Sciatic nerve (tissue), 2 donors: ENCODE measurements at places on chromosomes 11 and 22. TPM values are rescaled to one million over a fixed set of nuclear protein-coding genes. Genes with fewer than 3 reads are reported as not detected.

The FERMT3 gene
- total RNA-seq, result 20.7 TPM

The RASSF10 gene
- total RNA-seq, result 0.27 TPM

GRCh38 chr22:35834061-35834460 is 116.4 kb downstream of the APOL5 start:
- DNase-seq, result no peak

GRCh38 chr11:118366287-118366686 is 6.9 kb downstream of the UBE4A start:
- DNase-seq, result no peak

DNA sequence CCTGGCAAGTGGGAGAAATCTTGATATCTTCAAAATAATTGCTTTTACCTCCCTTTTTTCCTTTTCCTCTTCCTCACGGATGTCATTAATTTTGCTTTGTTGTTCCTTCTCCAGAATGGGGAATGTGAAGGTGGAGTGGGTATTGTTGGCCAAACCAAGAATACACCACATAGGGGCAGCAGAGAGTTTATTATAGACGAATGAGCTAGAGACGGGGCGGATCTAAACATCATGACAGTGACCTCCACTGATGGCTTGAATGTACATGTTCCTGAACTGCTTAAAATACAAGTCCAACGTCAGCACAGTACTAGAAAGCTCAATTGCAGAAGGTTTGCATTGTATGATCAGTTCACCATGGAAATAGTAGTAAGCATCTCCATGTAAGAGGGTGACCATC is 122.3 kb upstream of the SNX19 start:
- no peak for DNase-seq

- no peak for DNase-seq
Measured at GRCh38 chr22:27802346-27803073, 954 bp upstream of the MN1 start.

DNA sequence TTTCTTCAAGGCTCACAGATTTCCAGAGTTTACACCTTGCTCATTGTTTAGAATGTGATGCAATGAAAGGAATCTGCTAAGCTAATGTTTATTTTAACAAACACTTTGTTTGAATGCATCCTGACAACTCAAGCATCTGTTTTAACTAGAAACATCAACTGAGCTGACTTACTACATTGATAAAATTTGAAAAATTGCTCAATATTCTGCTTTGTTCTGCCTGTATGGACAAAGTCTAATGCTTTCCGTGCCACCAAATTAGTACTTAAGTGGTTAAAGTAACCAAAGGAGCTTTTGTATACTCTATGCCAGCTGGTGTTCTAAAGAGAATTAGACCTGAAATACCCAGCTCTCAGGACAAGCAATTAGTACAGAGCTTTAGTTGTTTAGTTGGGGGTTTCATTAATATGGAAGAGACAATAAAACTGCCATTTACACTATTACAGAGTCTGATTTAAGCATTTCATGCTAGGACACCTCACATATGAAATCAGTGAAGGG is 105.2 kb downstream of the MAML2 start:
- no peak for DNase-seq

- DNase-seq, result no peak
Measured at GRCh38 chr11:34075178-34075820, 23.8 kb downstream of the CAPRIN1 start.

DNA sequence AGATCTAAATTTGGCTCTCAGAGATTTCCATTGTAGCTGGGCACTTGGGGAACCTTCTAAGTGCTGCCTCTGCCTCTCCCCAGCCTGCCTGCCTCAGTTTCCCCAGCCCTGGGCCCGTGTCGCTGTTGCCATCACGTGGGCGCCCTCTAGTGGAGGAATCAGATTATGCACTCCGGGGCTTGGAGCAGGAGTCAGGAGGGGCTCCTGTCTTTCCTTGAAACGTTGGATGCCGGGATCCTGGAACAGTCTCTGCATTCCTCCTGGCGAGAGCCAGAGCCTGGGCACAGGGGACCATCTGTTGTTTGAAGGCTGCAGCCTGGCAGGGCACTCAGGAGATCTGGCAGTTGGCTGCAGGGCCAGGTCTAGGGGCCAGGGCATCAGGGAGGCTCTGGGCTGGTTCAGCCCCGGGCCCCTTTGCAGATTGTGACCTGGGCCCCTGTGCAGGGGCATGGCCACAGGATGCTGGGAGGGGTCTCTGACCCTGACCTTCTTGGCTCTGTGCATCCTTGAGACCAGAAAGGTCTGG is 71.6 kb downstream of the LRP5 start:
- DNase-seq, result peak; percentile 87

- DNase-seq, result peak; percentile 91
Measured at GRCh38 chr11:1559111-1559951, 12.7 kb downstream of the DUSP8 start.

DNA sequence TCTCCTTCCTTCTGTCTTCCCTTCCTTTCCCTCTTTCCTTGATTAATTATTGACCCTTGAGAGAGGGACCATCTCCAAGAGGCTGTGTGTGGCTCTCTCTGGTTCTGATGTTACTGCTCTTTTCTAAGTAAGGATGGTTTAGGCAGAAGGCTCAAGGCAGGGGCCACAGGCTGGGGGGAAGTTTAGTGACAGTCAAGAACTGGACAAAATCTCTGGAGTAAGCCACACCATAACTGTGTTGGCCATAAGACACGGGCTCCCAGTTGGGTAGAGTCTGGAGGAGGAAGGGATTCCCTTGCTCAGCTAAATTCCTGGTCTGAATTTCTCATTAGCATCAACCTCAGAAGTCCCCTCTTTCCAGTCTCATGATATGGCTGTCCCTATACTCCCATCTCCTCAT is 74.7 kb downstream of the BUD13 start:
- DNase-seq, result no peak

- DNase-seq, result no peak
Measured at GRCh38 chr11:6219359-6219758, 14.0 kb downstream of the C11orf42 start.

DNA sequence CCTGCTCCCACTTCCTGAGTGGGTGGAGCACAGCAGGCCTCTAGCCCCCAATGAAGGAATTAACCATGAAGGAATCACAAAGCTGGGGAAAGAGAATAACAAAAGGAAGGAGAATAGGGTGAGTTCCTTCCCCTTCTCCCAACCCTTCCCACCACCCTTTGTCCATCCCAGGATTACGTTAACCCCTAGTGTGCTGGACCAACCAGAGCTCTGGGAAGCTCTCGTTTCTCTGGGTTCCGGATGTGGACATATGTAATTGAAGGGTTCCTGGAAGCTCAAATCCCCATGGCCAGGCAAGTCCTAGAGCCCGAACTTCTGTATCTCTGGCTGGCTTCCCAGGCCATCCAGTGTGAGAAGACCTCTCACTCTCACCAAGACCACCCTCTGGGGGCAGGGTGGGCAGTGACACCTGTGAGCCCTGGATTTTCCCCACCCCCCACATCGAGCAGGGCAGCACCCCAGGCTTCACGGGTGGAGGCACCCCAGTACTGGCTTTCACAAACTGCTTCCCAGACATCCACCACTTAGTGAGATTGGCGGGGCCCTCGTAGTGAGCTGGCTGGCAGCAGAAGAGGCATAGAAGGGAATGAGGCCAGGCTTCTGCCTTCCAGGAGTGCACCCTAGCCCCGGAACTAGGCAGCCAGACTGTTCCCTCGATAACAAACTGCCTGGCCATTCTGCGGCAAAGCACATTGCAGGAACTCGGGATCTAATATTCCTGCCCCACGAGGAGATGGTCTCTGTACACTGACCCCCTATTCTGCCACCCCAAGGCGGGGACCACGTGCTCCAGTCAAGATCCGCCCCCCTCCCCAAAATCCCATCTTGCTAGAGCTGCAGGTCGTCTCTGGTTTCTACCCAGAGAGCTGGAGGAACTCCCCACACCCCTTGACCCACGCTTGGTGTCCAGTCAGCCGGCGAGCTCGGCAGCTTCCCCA is 2.1 kb downstream of the NECTIN1 start:
- no peak for DNase-seq
